ENCODE measurements at places on chromosomes 4 and X.

DNA sequence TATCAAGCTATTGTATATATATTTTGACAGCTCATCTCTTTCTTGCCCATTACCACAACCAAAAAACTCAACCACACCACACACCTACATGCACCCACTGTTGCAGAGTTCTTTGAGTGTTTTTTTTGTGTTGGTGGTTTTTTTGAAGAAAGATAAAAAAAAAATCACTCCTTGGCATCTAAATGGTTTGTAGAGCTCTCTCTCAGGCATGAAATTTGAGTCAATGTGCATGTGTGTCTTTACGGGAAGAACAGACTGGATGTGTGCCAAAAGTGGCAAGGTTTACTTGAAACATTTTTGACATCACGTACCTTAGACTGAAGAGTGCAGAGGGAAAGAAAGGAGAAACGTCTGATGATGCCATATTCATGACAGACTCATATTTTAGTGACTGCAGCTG is 154.2 kb downstream of the FHIP1A start:
- DNase-seq = no peak

DNA sequence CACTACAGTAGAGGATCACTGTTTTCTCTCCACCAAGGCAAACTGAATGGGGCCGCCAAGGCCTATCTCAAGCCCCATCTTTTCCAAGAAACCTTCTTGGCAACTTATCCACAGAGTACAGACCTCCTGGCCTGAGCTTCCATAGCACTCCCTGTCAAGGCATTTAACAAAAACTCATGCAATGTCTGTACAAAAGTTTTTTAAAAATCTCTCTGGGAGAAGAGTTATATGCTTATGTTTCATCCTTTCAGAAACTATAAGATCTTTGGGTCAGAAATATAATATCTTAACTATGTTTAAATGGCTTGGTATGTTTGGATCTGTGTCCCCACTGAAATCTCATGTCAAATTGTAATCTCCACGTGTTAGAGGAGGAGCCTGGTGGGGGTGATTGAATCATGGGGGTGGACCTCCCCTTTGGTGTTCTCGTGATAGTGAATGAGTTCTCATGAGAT is 13.6 kb downstream of the ADAMTS3 start:
- no peak for DNase-seq

DNA sequence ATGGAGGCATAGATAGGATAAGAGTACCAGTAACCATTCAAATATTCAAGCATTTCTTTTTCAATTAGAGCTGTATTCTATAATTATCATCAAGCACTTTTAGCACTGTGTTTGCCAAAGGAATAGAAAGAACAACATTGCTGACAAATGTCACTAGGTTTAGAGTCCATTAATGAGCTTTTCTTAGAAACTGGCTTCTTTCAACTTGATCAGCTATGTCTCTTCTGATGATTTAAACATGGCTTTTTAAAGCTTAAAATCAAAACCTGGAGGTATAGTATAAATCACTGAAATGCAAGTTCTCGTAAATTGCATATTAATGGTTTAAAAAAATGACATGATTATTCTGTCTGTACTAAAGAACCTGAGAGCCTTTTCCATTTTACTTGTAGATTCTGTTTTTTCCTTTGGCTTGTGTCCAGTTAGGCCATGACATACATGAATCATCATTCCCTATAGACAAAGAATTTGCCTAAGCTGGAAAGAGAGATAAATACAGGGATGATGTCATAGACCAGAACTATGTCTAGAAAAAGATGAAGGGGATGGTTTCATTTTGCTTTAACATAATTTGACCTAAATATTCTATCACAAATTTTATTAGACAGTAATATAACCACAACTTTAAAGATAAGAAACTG is 340.1 kb upstream of the CTSO start:
- no peak for DNase-seq

- DNase-seq = no peak
Measured at GRCh38 chr4:66688674-66689073, 856.6 kb downstream of the CENPC start.

GRCh38 chr4:59024257-59024656 is 1914.1 kb upstream of the IGFBP7 start:
- DNase-seq = no peak

DNA sequence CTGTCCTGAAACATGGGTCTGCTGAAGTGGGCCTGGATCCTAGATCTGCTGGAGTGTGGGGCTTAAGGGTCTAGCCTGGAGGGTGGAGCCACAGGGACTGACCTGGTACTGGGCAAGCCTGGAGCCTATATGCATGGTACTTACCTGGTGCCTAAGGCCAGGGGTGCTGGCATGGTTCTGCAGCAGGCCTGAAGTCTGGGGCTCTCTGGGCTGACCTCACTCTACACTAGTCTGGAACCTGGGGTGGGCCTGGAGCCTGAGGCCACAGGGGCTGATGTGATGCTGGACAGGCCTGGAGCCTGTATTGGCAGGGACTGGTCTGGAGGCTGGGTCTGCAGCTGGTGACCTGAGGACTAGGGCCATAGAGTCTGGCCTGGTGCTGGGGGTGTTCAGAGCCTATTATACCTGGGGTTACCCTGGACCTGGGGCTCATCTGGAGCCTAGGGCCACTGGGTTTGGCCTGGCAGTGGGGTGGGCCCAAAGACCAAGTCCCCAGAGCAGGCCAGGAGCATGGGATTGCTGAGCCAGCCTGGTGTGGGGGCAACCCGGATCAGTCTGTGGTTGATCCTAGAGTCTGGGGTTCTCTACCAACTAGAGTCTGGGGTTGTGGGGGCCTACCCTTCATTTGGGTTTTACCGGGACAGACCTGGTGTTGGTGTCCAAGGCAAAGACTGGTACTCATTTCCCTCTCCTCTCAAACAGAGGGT is 179.6 kb downstream of the SLC4A4 start:
- no peak for DNase-seq

- DNase-seq = no peak
Measured at GRCh38 chrX:30085571-30085970, 129.8 kb upstream of the MAGEB2 start.

GRCh38 chr4:97998203-97998602 is 145.1 kb downstream of the STPG2 start:
- DNase-seq = no peak

DNA sequence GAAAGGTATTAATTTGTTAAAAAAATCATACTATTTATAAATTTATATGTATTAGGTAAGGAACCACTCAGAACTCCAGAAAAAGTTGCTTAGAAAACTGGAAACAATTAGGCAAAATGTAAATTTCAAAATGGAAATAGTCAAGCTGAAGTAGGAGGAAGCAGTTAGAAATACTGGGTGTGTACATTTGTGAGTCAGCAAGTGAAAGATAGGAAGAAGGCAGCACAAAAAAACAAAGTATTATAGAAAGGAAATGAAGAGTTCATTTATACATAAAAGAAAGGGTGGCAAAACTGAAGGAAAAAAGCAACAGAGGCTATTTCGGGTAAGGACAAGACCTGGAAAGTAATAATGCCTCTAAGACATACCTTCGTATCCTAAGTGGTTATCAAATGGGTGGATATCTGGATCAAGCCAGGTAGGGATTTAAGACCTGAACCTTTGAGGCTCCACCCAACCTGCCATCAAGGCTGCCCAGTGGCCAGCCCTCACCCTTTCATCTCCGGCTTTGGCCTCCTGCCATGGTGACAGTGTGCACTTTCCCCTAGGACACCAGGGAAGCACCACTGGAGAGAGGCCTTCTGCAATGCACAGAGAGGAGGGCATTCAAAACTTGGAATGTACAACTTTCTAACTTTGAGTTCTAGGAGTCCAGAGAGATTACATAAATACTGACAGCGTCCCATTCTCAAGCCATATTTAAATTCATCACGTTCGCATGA is at the start of gene LRRC66:
LRRC66 (minus strand) TSS at position 428 of the 722 bp plus-strand sequence. CDS start 2,750 bp downstream, outside the sequence.
- no peak for DNase-seq

- no peak for DNase-seq
Measured at GRCh38 chr4:6824071-6824470, 41.5 kb downstream of the KIAA0232 start.

- no peak for DNase-seq
Measured at GRCh38 chrX:47613082-47613481, 6.6 kb downstream of the SYN1 start.

GRCh38 chr4:13721894-13722293 is 94.4 kb upstream of the BOD1L1 start:
- DNase-seq = no peak

DNA sequence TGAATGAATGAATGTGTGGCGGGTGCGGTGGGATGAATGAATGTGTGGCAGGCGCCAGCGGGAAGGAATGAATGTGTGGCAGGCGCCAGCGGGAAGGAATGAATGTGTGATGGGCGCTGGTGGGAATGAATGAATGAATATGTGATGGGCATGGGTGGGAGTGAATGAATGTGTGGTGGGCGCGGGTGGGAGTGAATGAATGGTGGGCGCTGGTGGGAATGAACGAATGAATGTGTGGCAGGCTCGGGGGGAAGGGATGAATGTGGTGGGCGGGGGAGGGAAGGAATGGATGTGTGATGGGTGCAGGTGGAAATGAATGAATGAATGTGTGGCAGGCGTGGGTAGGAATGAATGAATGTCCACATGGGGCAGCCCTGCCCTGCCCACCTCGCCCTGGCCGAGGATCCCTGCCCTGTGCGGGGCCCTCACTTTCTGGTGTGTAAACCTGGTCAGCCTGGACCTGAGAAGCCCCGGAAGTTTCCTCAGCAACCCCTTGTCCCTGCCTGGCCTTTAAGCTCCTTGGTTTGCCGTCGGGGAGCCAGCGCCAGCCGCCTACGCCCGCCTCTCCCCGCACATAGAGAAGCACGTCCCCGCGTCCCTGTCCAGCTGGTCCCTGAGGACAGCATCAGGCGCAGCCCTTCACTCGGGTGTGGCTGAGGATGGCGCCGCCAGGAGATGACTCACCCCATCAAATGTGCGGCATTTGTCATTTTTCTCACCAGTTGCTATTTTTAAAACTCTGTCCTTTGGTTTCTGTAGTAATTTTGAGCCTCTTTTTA is 112.8 kb upstream of the LRPAP1 start:
- no peak for DNase-seq

DNA sequence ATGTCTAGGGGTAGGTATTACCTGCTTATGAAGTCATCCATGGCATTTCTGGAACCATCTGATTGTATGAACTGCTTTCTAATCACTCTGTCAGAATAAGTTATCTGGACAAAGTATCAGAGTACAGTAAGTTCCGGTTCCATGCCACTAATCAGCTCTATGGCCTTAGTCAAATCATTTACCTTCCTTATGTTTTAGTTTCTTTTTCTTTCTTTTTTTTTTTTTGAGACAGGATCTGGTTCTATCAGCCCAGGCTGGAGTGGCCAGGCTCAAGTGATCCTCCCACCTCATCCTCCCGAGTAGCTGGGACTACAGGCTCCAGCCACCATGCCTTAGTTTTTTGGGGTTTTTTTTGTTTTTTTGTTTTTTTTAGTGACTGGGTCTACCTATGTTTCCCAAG is 11.5 kb downstream of the XIAP start:
- no peak for DNase-seq

DNA sequence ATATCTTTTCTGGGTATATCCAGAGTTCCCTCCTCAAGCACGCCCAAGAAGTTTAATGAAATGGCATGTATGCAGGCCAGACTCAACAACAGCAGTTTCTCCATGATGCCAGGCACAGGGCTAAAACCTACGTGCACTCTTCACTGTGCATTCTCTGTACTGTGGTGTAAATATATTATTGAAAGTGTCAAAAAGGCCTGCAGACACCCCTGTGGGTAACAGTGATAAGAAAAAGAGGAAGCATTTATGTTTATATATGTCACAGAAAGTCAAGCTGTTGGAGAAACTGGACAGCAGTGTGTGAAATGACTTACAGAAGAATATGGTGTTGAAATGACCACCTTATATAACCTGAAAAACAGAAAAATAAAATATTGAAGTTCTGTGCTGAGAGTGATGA is 29.6 kb upstream of the DCAF8L1 start:
- DNase-seq = no peak

DNA sequence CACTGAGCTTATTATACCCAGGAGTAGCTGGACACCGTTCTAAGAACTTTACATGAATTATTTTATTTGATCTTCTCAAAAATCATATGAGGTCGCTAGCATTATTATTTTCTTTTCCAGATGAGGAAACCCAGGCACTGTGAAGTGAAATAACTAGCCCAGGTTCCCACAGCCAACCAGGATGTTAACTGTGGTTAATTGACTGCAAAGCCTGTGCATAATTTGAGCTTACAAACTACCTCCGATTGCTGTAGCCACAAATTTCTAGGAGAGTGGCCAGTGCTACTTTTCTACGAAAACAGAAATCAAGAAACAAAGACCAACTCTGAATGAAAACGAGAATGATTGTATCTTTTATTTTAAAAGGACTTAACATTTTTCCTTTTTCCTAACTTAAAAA is 27.2 kb downstream of the SPRY1 start:
- DNase-seq = no peak

DNA sequence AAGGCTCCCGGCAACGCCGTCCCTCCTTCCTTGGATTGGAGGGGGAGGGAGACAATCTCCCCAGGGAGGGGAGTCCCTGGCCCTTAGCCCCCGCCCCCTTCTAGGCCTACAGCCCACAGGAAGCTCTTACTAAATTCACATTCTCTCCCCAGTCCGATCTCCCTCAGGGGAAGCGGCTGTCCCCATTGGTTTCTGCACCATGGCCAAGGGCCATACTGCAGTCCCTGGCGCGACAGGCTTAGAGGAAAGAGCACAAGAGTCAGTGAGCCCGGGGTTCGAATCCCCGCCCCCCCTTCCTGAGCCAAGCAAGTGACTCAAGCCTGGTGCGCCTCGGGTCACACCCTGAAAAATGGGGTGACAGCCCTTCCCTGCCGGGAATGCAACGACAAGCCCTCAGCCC is 1.1 kb downstream of the ABLIM2 start:
- DNase-seq = no peak

DNA sequence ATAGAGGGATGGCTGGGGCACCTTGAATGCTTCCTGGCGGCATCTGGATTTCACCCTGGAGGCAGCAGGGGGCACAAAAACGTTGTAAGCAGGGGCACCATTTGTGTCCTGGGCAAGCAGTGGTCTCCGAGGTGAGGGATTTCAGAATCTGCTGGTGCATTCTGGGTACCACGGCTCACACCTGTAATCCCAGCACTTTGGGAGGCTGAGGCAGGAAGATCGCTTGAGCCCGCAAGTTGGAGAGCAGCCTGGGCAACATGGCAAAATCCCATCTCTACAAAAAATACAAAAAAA is 16.8 kb upstream of the TBC1D14 start:
- no peak for DNase-seq

DNA sequence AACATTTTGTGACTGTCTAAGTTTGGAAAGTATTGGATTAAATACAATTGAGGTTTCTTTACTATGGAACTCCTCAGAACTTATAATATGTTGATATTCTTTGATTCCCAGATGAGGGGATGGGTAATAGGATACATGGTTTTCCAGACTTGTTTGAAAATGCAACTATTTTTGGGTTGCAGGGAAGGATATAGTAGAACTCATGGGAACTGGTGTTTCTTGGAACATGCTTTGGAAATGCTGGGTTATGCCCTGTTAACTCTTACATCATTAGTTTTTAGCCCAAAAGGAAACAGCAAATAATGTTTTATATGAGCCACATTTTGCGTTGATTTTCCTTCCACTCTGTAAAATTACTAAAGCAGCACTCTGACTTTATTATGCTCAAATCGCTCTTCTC is 41.9 kb downstream of the HPF1 start:
- DNase-seq = no peak

- no peak for DNase-seq
Measured at GRCh38 chr4:13511101-13511500, 27.0 kb upstream of the RAB28 start.

- DNase-seq = peak; percentile 13
Measured at GRCh38 chr4:15400981-15401671, 26.7 kb upstream of the C1QTNF7 start.

GRCh38 chrX:118963159-118963558 is 11.3 kb upstream of the LONRF3 start:
- DNase-seq = no peak
